ENCODE measurements at places on chromosomes 3 and 15.

DNA sequence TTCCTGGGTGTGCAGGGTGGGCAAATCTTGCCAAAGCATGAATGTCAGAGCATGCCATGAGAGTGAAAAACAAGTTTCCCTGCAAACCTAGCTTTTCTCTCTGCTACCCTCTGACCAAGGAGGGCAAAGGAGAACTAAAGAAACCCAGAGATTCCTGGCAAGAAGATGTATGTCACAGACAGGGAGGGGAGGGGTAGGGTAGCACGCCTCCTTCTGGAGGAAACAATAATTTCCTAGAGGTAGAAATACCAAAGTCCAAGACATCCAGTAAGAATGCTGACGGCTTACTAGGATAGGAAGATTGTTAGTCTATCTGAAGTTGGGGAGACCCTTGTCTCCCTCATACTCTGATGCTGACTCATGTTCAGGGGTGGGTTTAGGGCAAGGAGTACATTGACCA is 203.9 kb downstream of the NR1D2 start:
- peak; percentile 29 for DNase-seq

- no peak for DNase-seq
These were observed 374.1 kb upstream of the RBMS3 start for GRCh38 chr3:28906561-28907310.

GRCh38 chr3:49689046-49689907 is at the start of the genes MST1 and RNF123:
MST1 (minus strand) TSS chr3:49689474; CDS start chr3:49688691, 783 bp downstream.
RNF123 (plus strand) TSS chr3:49689557; CDS start chr3:49691166, 1,609 bp downstream.
- DNase-seq: peak; percentile 98

- no peak for DNase-seq
These were observed 61.1 kb upstream of the ZBTB20 start for GRCh38 chr3:115208066-115208750.

DNA sequence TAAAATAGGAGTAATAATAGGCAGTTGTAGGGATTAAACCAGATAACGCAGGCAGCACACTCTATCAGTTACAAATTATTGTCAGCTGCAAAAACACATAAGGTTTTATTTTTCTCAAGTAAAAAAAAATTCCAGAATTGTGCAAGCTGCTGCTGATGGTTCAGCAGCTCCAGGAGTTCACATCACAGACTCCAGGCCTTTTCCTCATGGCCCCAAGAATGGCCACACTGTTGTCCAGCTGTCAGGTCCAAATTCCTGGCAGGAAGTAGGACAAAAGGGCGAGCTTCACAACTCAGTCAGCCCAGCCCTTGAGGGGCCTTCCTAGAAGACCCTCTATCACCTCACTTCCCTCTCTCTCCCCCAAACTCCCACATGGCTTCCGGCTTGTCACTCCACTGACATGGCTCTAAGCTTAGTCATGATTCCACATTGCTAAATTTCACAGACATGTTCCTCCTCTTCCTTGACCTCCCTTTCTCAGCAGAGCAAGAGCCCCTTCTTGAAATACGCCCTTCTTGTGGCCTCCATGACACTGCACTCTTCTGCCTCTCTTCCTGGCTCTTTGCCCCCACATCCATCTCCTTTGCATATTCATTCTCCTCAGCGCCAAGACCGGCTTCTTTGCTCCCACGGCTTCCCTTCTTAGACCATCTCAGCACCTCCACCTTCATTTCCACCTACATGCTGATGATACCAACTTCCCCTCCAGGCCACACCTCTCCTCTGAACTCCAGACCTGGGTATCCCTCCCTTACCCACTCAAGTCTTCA is 27.4 kb upstream of the FAM174B start:
- DNase-seq: no peak

GRCh38 chr3:45181496-45181895 is 35.3 kb upstream of the CDCP1 start:
- DNase-seq: no peak

All from 8988T (cell line).